ENCODE measurements at places on chromosomes 4 and X.

DNA sequence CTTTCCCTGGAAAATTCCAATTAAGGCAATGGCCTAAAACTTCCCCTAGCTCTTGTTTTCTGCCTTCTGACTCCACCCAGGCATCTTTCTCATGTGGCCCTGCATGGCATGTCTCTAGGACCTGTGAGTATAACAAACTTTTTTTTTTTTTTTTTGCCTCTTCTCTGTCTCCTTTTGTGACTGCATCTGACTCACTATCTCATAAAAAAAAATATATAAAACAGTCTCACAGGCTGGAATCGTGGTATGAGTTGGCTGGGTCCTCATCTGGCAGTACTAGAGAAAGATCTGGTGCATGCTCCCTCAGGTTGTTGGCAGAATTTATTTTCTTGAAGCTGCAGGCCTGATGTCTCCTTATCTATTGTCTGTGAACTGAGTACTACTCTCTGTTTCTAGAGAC lies 313.9 kb downstream of the TECRL start:
- no peak for DNase-seq

- no peak for DNase-seq
These were observed 15.2 kb downstream of the ATOH1 start for GRCh38 chr4:93843772-93844171.

GRCh38 chr4:87354168-87355102 lies 31.8 kb upstream of the HSD17B13 start:
- no peak for DNase-seq

- DNase-seq, result no peak
These were observed 1.9 kb upstream of the SNX25 start for GRCh38 chr4:185207466-185207865.

- DNase-seq, result no peak
These were observed 16.4 kb downstream of the ZNF732 start for GRCh38 chr4:288891-289290.

- no peak for DNase-seq
These were observed 296.8 kb downstream of the IDS start for GRCh38 chrX:149208307-149208706.

GRCh38 chr4:128346054-128346716 lies 58.6 kb upstream of the PGRMC2 start:
- no peak for DNase-seq

- DNase-seq, result peak; percentile 34
These were observed 14.4 kb upstream of the RAB40A start for GRCh38 chrX:103533511-103534216.

- peak; percentile 31 for DNase-seq
These were observed 287.4 kb downstream of the CHIC1 start for GRCh38 chrX:73850124-73851013.

DNA sequence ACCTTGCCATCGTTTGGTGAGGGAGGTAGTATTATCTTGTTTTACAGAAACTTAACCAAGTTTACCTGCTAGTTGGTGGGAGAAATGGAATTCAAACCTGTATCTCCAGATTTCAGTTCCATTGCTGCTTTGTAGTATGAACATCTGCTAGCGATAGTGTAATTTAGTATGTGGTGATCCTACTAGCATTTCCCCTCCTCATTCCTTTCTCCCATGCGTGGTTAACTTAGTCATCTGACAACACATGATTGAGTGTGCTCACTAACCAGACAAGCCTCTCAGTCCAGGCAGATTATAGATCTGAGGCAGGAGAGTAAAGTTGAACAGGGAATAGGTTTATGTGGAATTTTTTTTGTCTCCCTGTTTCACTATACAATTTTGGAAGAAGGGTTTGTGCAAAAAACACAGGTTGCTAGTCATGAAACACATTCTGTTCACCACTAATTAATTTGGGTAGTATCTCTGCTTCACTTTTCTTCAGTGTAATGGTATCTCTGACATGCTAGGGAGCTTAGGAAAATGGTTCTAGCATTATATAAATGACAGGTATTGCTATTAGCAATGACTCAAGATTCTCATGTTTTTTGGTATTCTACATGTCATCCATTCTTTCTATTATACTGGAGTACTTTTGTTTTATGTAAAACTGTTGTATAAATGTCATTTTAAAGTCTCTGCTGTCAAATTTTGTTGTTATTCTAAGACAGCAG lies 21.7 kb downstream of the RBPJ start:
- DNase-seq, result peak; percentile 90

DNA sequence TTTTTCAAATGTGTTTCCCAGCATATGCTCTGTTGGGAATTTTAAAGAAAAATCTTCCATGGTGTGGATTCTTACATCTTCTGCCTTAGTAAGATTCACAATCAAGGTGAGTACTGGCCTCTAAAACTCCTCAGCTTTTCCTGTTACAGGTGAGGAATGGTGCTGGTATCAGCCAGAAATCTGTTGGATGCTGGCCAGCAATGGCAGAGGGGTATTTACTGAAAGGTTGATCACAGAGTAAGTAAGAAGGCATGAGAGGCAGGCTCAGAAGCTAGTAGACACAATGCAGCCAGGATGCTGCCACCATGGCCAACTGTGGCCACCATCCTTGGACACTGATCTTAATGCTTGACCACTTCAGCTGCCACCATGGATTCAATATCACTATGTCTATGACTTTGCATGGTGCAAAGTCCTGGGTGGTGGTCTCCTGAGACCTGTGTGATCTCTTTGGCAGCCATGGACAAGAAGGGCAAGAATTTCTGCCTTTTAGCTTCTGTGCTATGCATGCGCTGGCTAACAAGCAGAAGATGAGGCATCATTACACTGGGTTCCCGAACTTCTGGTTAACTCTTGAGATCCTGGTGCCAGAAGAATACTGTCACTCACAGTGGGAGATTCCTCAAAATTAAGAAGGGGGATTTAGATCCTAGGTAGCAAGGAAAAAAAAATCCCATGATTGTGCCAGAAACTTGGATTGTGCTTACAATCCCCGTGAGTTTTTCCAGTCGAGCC lies 60.2 kb downstream of the CHRNA9 start:
- DNase-seq, result no peak

DNA sequence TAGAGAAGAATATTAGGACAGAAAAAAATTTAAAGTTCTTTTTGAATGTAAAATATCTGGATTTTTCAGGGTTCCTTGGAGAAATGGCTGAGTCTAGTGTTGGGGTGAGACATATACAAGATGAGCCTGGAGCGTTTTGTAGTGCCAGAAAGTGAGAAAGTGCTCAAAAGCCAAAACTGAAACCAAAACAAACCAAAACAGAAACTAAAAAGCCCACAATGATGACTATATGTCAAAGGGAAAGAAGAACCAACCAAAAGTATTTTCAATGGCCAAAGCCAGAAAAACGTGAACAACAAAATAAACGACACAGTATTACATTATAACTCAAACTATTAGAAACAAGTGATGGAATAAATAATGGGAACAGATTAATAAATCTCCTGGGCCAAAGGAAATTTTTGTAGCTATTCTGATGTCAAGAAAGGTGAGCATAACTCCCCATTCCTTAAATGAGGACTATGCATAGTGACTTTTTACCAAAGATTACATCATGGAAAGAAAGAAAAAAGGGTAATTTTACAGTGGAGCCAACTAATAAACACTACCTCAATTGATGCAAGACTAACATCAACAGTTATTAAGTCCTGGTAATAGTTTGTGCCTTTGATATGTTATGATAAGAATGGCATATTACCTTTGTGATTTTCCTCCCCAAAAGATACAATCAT lies 1137.6 kb downstream of the C4orf33 start:
- no peak for DNase-seq

GRCh38 chrX:143429131-143429530 lies 88.1 kb downstream of the SPANXN3 start:
- no peak for DNase-seq

DNA sequence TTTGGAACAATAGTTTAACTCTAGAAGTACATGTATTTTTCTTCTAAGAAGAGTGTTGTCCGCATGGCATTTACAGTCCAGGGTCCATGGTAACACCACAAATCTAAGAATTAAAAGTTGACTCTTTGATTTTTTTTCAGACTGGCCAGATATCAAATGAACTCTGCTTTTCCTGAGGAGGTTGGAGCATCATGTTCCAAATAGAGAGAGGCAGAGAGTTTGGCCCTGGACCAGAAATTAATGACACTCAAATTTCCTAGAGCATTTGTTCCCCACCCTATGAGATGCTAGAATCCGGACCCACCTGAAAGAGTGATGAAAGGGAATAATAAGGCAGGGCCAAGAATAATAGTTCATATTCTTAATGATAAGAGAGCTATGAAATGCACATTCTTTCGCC lies 47.0 kb upstream of the NAP1L5 start:
- no peak for DNase-seq

DNA sequence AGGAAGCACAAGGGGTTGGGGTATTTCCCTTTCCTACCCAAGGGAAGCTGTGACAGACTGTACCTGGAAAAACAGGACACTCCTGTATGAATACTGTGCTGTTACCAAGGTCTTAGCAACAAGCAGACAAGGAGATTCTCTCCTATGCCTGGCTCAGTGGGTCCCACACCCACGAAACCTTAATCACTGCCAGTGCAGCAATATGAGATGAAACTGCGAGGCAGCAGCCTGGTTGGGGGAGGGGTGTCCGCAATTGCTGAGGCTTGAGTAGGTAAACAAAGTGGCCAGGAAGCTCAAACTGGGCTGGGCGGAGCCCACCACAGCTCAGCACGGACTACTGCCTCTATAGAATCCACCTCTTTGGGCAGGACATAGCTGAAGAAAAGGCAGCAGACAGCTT lies 197.7 kb downstream of the INPP4B start:
- DNase-seq, result no peak

GRCh38 chrX:44227991-44228390 lies 115.5 kb downstream of the EFHC2 start:
- DNase-seq, result no peak

- no peak for DNase-seq
These were observed 516.1 kb upstream of the ZFP42 start for GRCh38 chr4:187479511-187479910.

- DNase-seq, result no peak
These were observed 187.8 kb downstream of the MID1IP1 start for GRCh38 chrX:38989076-38989475.

GRCh38 chr4:25953740-25954139 lies 39.7 kb downstream of the SMIM20 start:
- DNase-seq, result peak; percentile 59

DNA sequence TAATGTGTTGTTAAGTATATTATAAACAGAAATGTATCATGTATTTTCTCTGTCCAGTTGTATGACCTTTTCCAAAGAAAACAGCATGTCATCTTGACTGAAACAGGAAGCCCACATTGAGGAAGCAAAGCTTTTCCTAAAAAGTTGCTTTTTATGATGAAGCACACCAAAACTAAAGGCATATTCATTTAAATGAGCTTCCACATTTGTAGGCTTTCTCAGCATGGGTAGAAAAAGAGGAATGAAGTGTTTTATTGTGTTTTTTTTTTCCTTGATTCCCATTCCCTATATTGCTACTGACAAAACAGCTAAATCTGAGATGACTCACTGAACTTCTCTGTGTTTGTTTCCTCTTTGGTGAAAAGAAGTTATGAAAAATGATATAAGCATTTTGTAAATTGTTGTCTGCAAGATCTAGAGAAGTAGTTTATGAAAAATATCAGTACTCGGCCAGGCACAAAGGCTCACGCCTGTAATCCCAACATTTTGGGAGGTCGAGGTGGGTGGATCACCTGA lies 32.5 kb upstream of the FRAS1 start:
- DNase-seq, result no peak

- DNase-seq, result no peak
These were observed 24.5 kb downstream of the ELF4 start for GRCh38 chrX:130085551-130086446.

DNA sequence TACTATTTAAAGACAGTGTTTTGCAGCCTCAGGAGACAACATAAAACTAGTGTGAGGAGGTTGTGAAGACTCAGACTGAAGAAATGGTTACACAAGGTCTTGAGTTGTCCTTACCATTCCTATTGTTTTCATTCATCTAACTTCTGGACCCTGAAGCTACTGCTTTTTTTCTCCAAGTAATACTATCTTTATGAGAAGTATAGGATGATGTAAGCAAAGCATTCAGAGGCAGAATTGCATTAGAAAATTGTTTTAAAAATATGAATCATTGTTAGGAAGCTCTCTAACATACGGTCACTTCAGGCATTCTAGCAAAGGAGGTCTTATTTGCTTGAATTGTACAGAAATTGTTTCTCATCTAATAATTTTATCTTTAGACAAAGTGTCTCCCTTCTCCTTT lies 357.8 kb downstream of the TLL1 start:
- no peak for DNase-seq

- peak; percentile 95 for DNase-seq
These were observed 60.1 kb upstream of the PLAC1 start for GRCh38 chrX:134718105-134718965.

DNA sequence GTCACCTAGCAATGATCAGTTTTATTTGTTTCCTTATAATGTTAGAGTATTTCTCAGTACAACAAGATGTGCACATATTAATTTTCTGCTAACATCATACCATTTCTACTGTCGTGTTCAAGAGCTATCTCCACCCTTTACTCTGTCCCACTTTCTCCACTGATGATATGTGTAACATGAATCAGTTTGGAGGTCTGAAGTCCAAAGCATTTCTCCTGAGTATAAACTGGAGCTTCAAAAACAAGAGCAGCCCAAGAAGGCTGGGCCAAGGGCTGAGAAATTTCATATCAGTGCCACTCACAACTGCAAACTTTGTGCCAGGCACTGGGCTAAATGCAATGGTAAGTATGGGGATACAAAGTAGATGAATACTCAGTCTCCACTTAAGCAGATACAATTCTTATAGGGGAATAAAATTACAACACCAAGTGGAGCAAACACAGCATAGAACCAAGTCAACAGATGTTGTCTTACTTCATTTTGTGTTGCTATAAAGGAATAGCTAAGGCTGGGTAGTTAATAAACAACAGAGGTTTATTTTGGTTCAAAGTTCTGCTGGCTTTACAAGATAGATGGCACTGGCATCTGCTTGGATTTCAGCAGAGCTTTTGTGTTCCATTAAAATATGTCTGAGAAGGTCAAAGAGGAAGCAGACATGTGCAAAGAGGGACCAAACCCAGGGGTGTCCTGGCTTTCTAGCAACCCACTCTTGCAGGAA lies 44.2 kb downstream of the AMELX start:
- no peak for DNase-seq

DNA sequence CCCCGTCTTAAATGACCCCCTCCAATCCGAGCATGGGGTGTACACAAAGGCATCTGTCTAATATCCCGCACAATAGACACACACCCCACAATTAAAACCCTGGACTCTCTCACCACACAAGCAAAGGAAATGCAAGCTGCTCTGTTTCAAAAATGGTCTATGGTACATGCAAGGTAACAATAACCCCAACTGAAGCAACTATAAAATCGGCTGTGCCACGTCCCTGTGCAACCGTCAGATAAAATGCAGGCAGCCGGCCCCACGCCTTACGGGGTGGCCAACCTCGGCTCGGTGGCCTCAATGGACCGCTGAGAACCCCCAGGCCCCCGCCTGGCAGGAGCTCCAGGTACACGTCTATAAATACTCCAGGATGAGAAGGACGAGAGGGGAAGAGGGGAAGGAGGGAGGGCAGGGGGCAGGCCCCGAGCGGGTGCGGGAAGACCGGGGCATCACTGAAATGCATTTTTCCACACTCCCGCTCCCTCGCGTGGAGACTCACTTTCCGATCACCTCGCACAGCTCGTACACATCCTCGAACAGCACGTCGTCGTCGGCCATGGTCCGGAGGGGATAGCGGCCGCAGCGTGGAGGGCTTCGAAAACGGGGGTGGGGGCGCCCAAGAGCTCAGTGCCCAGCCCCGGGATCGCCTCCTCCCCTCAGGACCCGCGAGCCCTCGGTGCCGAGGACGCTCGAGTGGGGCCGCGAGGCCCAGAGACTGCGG lies 763 bp downstream of the CASK start:
- peak; percentile 3 for DNase-seq

- DNase-seq, result no peak
These were observed 11.2 kb downstream of the LRPAP1 start for GRCh38 chr4:3520796-3521600.

- DNase-seq, result peak; percentile 24
These were observed 848 bp downstream of the RAB9A start for GRCh38 chrX:13689741-13690211.

All from AG08395 (cell line).